ENCODE measurements at places on chromosomes 4 and X. TPM values are rescaled to one million over a fixed set of nuclear protein-coding genes. Genes with fewer than 3 reads are reported as not detected.

The UGT2B17 gene
- total RNA-seq = not detected

The FGB gene
- total RNA-seq = not detected

The FGF5 gene
- 5.8 TPM for total RNA-seq

The MTMR1 gene
- total RNA-seq = 50.3 TPM

The DKK2 gene
- total RNA-seq = 0.32 TPM

The CABS1 gene
- not detected for total RNA-seq

The GABRQ gene
- 0.04 TPM for total RNA-seq

The ASB9 gene
- total RNA-seq = 1.0 TPM

The GCNA gene
- 0.39 TPM for total RNA-seq

The SYAP1 gene
- total RNA-seq = 20.1 TPM
